ENCODE measurements at places on chromosomes 11 and 22. TPM values are rescaled to one million over a fixed set of nuclear protein-coding genes. Genes with fewer than 3 reads are reported as not detected.

The SCUBE2 gene
- 1.1 TPM for total RNA-seq

The TIMM10 gene
- 32.1 TPM for total RNA-seq

- no peak for DNase-seq
These were observed 63.9 kb downstream of the GAS2 start for GRCh38 chr11:22730319-22730718.

The DEAF1 gene
- 26.7 TPM for total RNA-seq

DNA sequence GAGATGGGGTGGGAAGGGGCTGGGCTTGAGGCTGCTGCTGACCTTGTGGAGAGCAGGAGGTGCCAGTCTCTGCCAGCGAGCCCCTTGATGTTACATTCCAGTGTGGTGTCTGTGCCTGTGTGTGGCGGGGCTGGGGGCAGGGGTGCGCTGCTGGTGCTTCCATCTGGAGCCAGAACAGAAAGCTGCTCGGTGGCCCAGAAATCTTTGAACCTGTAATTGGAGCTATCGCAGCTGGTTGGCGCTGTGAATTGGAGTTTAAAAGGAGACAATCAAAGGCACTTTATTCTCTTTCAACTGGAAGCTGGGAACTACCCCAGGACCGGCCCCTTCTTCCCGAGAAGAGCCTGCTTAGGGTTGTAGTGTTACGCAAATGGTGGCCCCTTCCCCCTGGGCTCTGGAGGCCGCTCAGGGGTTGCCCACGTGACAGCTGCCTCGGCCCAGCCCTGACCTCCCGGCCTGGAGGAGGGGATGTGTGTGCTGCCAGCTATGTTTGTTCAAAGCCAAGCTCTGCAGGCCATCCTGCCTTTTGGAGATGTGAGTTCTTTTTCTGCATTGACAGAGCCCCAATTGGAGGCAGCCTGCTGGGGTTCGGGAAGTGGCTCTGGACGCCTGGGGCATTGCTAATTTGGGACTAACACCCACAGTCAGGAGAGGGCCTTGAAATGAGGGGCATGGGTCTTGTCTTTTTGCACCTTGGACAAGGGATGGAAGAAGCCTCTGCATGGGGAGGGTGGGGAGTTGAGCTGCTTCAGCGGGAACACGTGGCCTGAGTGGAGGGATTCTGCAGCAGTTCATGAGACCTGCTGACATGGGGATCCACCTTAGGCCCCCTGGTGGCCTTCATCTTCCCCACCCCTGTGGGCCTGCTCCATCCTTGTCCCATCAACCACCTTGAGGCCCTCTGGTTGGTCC is 14.0 kb upstream of the ARSA start:
- DNase-seq, result no peak

The KCNK4 gene
- not detected for total RNA-seq

All from fibroblast of the aortic adventitia (primary cell).